ENCODE measurements at places on chromosomes 5 and 9.

DNA sequence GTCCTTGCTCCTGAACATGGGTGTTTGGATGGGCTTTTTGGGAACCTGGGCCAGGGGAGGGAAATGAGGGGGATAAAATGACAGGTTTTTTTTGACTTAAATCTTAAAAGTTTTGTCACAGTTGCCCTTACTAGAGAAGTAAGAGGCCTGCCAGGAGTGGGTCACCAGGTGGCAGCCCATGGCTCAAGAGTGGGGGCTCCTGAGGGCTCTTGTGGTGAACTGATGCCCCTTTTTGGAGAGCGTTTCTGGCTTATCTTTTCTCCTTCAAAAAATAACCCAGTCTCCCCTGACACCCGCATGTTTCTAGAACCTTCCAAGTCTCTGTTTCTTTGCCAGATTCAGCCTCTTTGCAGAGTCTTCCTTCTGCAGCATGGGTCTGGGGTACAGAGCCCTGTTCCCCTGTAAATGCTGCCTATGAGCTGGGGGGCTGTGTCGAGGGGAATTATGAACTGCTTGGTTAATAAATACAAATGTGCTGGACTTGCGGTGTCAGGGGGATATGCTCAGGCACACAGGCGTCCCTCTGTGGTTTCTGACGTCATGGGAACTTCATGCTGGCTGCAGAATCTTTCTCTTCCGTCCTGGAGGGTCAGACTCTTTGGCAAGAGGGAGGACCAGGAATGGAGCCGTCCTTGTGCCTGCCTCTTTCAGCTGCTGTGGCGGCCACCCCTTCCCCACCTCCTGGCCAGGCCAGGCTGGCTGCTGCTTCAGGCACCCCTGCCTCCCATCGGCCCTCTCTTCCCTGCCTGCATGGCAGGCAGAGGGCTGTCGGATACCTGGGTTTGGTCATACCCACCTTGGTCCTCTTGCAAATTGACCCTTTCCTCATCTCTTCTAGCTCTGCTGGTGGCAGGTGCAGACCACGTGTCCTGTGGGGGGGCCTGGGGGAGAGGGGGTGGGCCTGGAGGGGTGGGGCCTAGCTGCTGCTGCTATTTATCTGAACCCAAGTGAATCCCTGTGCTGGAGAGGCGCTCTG, 30.1 kb downstream of the PTPA start:
- peak; percentile 70 for DNase-seq

GRCh38 chr9:136533775-136534157, 12.1 kb downstream of the NOTCH1 start:
- DNase-seq: no peak

- no peak for DNase-seq
Measured at GRCh38 chr9:126016579-126017290, 269.6 kb downstream of the PBX3 start.

- DNase-seq: no peak
Measured at GRCh38 chr9:88187631-88188030, 49.4 kb upstream of the SPATA31C2 start.

DNA sequence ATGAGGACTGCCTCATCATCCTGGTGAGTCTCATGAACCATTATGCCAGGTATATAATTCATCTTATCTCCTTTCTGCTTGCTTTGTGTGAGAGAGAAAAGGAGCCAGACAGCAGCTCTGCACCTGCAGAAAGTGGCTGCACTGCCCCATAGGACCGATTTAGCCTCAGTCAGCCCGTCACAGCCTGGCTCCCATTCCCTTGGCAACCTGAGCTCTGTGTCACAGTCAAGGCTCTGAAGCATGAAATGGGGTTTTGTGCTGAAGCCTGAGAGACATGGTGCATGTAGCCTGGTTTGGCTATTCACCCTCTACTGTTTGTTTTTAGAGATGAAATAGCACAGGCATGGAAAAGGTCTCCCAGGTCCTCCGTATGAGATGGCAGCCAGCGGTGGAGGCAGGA, 198.3 kb downstream of the KCTD16 start:
- peak; percentile 4 for DNase-seq

DNA sequence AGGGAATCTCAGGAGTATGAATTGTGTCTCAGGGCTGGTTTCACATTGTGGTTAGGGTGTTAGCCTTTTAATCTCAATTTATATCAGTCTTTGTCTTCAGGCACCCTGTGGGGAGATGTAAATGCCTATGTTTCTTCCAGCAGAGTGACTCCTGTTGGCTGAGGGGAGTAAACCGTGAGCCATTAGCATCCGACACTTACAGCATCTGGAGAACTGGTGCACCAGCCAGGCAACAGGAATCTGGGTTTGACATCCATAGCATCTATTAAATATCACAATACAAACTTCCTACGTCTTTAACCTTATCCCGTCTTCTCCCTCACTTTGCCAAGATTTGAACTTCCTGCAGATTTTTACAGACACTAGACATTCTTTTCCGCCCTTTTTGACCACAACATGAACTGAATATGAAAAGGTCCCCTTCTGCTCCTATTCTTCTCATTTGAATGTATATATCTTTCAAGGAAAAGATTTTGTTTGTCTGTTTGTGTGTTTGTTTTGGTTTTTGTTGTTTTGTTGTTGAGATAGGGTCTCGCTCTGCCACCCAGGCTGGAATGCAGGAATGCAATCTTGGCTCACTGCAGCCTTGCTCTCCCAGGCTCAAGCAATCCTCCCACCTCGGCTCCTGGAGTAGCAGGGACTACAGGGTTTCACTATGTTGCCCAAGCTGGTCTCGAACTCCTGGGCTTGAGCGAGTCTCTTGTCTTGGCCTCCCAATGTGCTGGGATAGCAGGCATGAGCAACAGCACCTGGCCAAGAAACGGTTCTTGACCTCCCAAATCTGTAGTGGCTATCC, 626.2 kb downstream of the TLR4 start:
- no peak for DNase-seq

- DNase-seq: no peak
Measured at GRCh38 chr9:6781476-6781875, 23.7 kb downstream of the KDM4C start.

DNA sequence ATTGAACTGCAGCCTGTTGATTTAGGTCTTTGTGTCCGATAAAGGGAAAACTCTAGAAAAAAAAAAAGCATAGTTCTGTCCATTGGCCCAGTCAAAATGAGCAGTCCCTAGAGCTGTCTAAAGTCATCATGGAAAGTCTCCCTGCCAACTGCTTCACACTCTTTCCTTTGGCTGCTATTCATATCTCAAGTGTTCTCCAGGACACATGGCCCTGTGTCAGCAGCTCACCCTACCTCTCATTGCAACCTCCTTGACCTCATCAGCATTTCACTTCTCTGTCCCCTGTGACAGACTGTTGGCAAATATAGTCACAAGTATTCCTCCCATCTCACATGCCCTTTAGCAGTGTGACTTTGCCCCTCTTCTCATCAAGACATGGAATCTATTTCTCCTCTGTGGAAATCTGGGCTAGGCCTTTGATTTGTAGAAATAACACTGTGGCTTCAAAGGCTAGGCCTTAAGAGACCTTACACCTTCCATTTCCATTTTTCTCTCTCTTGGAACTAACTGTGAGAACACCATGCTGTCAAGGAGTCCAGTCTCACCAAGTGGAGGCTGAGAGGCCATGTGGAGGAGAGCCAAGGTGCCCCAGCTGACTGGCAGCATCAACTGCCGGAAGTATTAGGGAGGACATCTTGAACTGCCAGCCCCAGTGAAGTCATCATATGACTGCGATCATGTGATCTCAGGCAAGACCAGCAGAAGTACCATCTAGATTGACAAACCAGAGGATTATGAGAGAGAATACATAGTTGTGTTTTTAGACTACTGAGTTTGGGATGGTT, 149.4 kb upstream of the TARS1 start:
- DNase-seq: no peak

DNA sequence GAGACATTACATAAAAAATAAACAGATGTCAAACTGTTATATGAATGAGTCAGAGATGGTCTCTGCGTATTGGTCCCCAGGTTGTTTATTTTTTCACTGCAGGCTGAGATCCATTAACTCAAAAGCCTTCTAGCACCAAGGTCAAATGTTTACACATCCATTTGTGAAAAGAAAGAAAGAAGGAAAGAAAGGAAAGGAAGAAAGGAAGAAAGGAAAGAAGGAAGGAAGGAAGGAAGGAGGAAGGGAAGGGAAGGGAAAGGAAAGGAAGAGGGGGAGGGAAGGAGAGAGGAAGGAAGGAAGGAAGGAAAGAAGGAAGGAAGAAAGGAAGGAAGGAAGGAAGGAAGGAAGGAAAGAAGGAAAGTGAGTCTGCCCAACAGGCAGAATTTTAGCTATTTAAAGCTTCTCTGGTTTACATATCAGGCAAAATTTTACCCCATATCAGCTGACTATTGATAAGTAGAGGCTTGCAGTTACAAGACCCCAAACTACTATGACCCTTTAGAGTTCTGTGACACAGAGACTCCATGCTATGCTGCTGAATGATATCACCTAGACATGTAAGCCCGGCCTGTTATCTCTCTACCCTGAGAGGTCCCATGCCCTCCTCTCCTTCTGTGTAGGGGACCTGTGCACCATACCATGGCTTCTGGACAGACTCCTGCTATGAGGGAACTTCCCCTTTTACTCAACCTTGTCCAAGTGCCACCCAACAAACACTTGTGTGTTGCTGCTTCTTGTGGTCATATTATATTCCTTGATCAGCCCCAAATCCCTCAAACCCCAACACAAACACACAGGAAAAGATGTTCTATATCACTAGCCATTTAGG, 59.0 kb downstream of the DRD1 start:
- DNase-seq: no peak

DNA sequence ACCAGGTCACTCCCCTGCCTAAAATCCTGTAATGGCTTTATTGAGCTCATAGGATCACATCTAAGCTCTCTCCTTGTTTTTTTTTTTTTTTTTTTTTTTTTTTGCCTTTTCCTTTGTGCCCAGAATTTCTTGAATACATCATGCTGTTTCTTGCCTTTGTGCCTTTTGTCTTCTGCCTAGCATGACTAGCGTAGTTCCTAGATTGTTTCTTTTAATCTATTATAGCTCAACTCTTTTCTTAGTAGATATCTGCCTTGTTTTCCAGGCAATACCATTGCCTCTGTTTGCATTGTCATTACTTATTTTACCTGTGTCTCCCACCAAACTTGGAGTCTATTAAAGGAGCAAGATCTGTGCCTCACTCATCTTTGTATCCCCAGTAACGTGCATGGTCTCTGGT, 106.1 kb upstream of the C9orf72 start:
- DNase-seq: no peak

GRCh38 chr5:57128325-57128724, 45.5 kb upstream of the GPBP1 start:
- DNase-seq: no peak

DNA sequence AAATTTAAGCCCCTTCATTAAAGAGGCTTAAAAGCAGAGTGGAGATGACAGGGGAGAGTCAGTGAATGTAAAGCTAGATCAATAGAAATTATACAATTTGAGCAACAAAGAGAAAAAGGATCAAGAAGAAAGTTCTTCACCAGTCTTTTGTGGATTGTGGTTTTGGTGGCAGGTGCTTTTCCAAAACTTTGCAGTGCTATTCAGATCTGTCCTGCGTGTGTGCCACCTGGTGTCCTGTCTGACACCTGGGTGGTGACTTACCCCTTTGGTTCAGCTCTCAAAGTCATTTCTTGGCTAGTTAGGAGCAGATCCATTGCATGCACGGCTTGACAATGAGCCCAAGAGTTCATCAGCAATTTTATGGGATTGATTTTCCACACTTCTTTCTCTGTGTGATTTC, 69.4 kb downstream of the SREK1 start:
- no peak for DNase-seq

DNA sequence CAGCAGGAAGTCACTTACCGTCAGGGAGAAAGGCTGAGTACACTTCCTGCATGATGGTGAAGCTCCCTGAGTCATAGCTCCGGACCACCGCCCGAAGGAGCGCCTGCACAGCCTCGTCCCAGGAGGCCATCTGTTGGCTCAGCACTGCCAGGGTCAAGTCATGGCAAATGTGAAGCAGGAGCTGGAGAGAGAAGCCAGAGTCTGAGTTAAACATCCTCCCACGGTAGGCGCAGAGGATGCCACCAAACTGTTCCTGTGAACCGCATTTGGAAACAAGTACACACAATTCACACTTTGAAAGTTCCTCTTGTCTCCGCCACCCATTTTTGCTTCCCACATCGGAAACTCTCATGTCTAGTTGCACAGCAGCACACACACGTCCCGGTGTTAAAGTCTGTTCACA, 33.9 kb downstream of the CNOT8 start:
- no peak for DNase-seq

DNA sequence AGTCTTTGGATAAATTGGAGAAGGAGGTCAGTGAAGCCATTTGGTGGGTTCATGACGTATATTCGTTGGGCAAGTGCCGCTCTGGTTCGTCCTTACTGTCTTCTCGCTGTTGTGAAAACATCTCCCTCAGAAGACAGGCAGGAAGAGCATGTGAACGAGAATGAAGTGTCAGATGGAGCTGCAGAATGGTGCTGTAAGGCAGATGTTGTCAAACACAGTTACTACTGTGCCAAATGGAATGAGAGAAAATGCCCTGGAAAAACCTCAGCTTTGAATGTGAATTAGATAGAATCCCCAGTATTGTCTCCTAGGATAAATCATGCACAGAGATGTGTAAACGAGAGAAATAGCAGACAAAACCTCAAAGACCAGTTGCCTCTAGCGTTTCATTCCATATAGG, 121.5 kb downstream of the CAMK4 start:
- no peak for DNase-seq

DNA sequence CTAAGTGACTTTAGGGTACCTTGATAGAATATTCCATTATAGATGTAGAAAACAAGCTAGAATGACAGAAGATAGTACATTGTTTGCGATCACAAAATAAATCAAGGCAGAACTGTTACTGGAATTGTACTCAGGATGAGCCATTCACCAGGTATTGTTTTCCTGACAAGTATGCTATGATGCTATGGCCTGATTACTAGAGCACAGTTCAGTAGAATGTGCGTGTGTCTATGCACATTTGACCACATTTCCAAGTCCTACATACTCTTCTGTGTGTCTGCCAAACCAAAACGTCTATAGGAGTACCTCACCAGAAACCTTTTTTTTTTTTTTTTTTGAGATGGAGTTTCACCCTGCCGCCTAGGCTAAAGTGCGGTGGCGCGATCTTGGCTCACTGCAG, 43.3 kb upstream of the CDC42SE2 start:
- DNase-seq: no peak

- no peak for DNase-seq
Measured at GRCh38 chr5:33761139-33761538, 130.7 kb downstream of the ADAMTS12 start.

DNA sequence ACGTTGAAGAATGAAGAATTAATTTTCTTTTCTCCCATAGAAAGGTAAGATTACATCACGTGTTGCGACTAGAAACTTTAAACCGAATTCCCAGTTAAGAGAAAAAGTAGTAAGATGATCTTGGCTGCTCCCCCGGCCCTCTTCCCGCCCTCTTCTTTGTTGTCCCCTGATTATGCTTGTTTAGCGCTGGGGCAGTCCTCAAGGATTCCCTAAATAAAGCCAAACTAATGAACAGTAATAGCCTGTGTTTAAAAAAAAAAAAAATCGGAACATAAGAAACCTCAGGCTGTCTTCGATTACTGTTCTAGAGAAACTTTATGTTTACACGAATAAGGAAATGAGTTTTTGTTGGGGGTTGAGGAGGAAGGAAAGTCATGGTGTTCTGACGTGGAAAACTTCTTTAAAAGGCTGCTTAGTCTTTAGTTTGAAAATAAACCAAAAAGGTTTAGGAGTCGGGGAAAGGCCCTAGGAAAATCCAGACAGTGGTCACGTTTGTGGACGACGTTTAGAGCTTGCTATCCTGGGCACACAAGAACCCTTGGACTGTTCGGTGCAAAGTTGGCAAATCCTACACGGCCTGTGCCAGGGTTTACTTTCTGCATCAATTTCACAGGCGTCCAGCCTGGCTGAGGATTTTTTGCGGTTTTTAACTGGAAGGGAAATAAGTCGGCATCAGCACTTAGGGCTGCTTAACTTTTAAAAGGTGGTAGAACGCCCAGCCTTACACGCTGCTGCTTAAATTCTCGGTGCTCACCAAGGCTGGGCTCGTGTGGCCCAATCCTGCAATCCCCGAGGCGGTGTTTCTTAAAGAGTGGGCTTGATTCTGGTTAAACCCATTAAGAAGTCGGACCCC, 1.1 kb upstream of the MAT2B start:
- peak; percentile 35 for DNase-seq

Data from GM06990 (cell line).